ENCODE measurements at places on chromosomes 6 and 20.

- no peak for DNase-seq
Observed at GRCh38 chr6:152636021-152636608, 1.0 kb downstream of the SYNE1 start.

DNA sequence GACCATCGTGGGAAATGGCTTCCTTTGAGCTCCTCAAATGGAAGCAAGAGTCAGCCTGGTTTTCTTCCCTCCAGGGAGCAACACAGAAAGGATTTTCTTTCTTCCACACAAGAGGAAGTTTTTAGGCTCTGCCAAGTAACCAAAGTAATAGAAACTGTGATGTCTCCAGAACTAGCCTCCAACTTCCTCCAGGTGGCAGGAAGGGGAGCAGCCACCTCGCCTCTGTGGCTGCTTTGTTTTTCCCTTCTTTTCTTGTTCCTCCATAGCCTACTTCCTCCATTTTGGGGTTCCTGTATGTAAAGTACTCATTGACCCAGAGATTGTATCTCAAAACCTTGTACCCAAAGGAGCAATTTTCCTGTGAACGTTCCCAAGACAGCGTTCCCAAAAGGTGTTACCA lies 32.7 kb upstream of the CCR6 start:
- no peak for DNase-seq

- no peak for DNase-seq
Observed at GRCh38 chr20:23032750-23033078, 2.4 kb upstream of the SSTR4 start.

- DNase-seq: no peak
Observed at GRCh38 chr6:63886341-63886740, 250.7 kb downstream of the PHF3 start.

DNA sequence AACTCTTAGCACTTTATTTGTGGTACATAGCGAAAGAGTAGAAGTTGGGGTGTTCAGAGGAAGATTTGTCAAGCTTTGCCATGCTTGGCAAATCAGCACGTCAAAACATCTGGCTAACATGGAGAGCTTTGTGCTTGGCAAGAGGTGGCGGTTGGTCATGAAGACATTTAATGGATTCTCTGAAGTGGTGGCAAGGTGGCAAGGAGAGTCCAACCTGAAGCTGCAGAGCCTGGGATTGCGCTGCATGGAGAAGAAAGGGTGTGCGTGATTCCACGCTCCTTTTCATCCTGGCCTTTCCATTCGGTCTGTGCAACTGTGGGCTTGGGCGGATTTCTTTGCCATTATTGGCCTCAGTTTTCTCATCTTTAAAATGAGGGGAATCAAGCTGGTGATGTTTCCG lies 3.1 kb downstream of the PYGB start:
- DNase-seq: no peak

DNA sequence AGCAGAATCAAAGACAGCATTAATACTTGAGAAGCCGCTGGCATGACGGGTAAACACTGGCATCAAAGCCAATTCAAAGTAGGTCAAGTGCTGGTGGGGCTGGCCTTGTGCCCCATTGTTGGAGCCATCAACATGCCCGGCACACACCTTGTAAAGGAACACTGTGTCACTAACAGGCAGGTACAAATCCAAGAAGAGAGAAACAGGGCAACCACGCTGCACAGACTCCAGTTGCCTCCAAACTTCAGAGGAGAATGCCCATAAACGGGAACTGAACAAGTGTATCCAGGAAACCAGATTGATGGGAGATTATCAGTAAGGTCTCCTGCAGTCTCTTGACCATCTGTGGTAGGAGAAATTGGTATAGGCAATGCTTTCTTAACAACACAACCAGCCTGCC lies 127.0 kb upstream of the STXBP5 start:
- no peak for DNase-seq

DNA sequence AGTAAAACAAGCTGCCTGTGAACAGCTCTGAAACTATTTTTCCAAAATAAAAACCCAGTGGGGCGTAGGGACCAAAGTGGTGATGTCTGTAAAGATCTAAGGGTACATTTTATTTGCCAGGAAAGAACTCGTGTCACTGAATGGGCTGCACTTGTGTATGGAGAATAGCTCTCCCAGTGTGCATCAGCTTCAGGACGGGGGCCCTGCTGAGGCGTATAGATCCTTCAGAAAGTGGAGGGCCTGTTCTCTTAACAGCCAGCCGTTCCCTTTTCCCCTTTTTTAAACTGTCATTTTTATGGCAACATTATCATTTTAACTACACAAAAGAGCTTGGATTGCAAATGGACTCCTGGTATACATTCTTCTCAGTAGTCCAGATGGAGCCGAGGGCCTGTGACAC lies 137.3 kb downstream of the TMEM242 start:
- DNase-seq: no peak

- no peak for DNase-seq
Observed at GRCh38 chr6:39791850-39792539, at the start of gene DAAM2. Gene DAAM2, plus strand, starts transcription at chr6:39792376. Its CDS starts 63,927 bp downstream, at chr6:39856303.

DNA sequence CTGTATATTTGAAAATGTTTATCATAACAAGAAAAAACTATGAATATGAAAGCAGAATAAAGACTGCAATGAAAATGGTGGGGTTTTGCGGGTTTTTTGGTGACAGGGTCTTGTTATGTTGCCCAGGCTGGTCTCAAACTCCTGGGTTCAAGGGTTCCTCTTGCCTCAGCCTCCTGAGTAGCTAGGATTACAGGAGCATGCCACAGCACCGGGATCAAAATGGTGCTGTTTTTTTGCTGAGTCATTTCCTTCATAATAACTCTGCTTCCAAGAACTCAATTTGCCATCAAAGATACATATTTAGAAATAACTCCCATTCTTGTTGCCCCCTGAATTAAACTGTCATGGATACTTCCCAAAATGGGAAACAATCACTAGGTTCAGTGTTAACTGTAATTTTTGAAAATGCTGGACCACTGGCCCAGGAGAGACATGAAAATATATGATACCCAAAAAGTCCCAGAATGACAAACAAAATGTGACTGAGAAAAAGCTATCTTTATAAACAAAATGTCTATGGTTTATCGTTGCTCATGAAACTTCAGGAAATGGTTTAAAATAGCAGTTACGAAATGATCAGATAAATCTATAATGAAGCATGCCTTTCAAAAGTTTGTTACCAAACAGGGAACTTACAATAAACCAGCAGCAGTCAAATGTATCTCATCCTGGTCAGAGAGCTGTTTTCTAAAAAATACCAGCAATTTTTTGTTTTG lies 32.2 kb downstream of the ILRUN start:
- no peak for DNase-seq

DNA sequence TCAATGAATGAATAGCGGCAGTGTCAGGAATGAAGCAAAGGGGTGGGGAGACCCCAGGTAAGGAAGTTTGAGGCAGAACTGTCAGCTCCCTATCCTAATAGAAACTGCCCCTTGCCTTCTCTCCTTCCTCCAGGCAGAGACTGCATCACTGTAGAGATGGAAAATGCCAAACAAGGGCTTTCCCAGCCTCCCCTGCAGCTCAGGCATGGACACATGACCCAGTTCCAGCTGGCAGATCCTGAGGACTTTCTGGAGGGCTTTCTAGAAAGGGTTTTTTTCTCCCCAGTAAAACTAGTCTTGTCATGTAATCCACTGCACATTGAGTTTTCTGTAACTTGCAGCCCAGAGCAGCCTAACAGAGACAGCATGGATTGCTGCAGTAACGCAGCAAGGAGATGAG lies 17.9 kb upstream of the PNPLA1 start:
- DNase-seq: no peak

DNA sequence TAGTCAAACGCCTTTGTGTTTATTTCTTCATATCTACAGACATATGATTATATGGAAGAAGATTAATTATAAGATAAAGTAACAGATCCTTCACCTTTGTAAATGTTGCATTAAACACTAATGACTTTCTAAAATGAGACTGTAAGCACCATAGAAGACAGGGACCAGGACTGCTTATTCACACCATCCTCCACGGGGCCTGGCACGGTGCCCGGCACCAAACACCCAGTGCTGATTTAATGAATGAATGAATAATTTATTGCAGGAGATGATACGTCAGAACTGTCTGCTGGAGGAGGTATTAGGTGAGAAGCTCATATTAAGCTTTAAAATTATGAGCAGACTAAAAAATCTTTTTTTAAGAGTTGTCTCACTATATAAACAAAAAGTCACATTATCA lies 88.3 kb downstream of the SLX4IP start:
- DNase-seq: no peak

- no peak for DNase-seq
Observed at GRCh38 chr20:11675920-11676629, 241.6 kb upstream of the BTBD3 start.

GRCh38 chr6:139996253-139996834 lies 621.9 kb upstream of the CITED2 start:
- no peak for DNase-seq

DNA sequence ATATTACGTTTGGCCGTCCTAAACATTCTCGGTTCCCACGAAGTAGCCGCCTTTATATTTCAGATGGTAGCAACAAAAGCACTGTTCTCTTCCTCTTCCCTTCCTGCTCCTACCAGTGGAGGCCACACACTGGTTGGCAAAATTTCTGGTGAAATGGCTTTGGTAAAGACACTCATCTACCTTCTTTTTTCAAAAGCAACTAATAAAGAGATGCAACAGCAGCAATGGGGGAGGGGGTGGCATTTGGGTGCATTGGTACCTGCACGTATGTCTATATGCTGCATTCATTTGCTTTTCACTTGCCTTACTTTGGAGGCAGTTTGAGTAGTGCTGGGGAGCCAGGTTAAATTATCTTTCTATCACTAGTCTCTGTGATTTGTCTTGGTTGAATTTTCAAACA lies 6.0 kb downstream of the POU3F2 start:
- DNase-seq: no peak

GRCh38 chr6:33383427-33384185 lies 8.0 kb upstream of the KIFC1 start:
- DNase-seq: no peak

- no peak for DNase-seq
Observed at GRCh38 chr6:80733641-80734040, 627.2 kb downstream of the BCKDHB start.

- DNase-seq: no peak
Observed at GRCh38 chr6:125078602-125079321, 74.8 kb upstream of the TPD52L1 start.

- DNase-seq: no peak
Observed at GRCh38 chr20:33475381-33476152, 14.3 kb upstream of the CBFA2T2 start.

DNA sequence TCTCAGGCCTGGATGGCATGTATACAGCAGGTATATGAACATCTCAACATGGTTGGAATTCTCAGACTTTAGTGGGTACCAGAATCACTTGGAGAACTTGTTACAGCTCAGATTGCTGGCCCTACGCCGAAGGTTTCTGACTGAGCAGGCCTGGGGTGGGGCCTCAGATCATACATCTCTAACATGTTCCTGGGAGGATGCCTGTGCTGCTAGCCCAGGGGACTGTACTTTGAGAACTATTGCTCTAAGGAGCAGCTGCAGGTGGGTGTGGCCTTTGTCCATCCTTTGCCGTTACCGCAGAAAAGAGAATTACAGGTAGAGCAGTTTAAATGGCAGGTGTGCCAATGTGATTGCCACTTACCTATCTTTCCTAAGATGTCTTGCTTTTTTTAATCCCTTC lies 310.5 kb upstream of the JAG1 start:
- no peak for DNase-seq

DNA sequence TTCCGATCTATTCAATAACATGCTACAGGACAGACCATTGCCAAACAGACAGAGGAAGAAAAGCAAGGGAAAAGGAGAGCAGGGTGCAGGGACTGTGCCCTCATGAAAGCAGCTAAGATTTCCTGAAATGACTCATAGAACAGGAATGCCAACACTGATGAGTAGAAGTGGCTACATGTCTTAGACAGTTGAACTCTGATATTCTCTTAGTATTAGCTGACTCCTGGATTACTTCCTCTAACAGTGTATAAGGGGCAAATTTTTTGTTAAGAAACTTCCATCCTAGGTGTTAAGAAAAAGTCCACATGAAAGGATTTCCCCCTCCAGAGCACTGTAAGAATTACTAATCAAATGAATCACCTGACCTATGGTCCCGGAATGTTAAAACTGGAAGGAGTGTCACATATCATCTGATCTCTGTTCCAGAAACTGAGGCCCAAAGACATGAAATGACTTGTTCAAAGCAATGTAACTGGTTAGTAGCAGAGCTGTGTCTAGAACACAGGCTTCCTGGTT lies 224.9 kb downstream of the IBTK start:
- no peak for DNase-seq

- DNase-seq: no peak
Observed at GRCh38 chr6:20129290-20130088, 82.8 kb downstream of the MBOAT1 start.

GRCh38 chr6:143765422-143766184 lies 77.5 kb upstream of the LTV1 start:
- no peak for DNase-seq

GRCh38 chr6:38997128-38997761 lies 51.3 kb upstream of the GLP1R start:
- DNase-seq: no peak

DNA sequence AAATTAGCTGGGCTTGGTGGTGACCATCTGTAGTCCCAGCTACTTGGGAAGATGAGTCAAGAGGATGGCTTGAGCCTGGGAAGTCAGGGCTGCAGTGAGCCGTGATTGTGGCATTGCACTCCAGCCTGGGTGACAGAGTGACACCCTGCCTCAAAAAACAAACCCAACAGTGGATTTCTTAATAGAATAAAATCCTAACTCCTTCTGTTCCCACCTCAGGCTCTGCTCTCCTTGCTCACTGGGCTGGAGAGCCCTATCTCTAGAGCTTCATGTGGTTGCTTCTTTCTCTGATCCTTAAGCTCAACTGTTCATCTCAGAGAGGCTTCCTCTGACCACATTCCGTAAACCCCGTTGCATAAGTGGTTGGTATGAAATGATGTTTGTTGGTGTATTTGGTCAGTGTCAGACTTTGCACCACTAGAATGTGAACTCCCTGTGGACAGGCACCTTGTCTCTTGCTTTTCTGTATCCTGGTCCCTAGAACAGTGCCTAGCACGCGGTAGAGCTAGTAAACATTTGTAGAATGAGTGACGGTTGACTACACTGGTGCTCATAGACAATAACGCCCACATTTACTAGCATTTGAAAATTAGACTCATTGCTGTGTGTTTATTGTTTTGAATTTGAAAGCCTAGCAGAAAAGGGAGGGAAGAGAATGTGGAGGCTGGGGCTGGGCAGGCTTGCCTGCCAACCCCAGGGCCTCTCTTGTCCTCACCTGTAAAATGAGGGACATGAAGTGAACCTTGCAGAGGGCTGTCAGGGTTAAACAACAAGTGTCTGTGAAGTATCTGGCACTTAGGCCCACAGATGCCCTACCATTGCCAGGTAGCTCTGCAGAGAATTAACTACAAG lies 4.2 kb downstream of the MAPRE1 start:
- DNase-seq: no peak
